Lung (tissue), 17 donors: ENCODE measurements at places on chromosomes 12 and 14. TPM values are rescaled to one million over a fixed set of nuclear protein-coding genes. Genes with fewer than 3 reads are reported as not detected.

The ALX1 gene
- polyA plus RNA-seq, result 0.14 TPM

The DDN gene
- polyA plus RNA-seq, result 0.04 TPM

The TCL1B gene
- polyA plus RNA-seq, result 0.03 TPM

The TGM1 gene
- 11.3 TPM for polyA plus RNA-seq

The DAO gene
- 0.08 TPM for polyA plus RNA-seq

DNA sequence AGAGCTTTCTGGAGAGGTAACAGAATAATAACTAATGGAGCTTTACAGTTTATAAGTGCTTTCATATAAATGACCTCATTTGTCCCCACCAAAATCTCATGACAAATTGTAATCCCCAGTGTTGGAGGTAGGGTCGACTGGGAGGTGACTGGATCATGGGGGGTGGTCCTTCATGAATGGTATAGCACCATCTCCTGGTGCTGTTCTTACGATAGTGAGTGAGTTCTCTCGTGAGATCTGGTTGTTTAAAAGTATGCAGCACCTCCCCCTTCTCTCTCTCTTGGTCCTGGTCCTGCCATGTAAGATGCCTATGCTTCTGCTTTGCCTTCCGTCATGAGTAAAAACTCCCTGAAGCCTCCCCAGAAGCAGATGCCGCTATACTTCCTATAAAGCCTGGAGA is 423.3 kb upstream of the GARIN6 start:
- no peak for DNase-seq

DNA sequence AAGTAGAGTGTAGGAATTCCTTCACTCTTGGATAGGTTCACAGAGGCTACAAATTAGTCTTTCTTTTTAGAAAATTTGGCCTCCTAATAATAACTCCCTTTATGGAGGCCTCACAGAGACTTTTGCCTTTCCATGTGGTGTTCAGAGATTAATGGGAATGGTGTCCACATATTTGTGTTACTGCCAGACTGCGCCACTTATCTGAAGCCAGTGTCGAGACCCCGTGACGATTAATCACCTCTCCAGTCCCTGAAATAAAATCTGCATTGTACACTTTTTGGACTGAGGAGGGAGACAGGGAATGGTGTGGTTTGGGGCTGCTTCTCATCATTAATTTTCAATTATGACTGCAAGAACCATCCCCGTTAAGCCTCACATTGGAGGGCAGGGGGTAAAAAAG is 980.5 kb downstream of the FLRT2 start:
- DNase-seq, result peak; percentile 84

- peak; percentile 35 for DNase-seq
These were observed 8.2 kb upstream of the MMP19 start for GRCh38 chr12:55850893-55851292.

DNA sequence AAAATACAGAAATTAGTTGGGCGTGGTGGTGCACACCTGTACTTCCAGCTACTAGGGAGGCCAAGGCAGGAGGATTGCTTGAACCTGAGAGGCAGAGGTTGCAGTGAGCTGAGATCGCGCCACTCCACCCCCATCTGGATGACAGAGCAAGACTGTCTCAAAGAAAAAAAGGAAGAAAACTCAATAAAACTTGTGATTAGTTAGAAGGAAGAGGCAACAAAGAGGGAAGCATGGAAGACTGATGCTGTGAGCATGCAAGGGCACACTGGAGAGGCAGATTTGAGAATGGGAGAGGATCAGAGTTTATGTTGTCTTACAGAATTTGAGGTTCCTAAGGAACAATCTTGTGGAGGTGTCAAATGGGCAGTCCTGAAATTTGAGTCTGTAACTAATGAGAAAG is 2.8 kb upstream of the ZC2HC1C start:
- no peak for DNase-seq
